ENCODE measurements at places on chromosomes 4 and X.

DNA sequence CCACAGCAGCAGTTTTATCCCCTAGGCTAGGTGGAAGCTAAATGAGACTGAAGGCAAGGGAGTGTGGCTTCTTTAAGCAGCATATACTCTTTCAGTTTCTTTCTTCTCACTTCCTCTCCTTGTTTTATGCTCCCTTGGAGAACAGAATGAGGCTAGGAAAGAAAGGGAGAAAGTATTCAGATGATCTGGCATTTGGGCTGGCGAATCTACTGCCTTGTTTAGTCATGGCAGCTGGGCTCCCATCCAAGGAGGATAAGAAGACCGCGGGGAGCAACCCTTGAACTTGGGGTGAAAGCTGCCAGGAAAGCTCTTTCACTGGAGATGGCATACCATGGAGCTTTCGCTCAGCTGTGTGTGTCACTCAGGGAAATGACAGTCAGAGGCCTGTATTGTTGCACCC lies 72.1 kb downstream of the ARHGEF38 start:
- no peak for DNase-seq

DNA sequence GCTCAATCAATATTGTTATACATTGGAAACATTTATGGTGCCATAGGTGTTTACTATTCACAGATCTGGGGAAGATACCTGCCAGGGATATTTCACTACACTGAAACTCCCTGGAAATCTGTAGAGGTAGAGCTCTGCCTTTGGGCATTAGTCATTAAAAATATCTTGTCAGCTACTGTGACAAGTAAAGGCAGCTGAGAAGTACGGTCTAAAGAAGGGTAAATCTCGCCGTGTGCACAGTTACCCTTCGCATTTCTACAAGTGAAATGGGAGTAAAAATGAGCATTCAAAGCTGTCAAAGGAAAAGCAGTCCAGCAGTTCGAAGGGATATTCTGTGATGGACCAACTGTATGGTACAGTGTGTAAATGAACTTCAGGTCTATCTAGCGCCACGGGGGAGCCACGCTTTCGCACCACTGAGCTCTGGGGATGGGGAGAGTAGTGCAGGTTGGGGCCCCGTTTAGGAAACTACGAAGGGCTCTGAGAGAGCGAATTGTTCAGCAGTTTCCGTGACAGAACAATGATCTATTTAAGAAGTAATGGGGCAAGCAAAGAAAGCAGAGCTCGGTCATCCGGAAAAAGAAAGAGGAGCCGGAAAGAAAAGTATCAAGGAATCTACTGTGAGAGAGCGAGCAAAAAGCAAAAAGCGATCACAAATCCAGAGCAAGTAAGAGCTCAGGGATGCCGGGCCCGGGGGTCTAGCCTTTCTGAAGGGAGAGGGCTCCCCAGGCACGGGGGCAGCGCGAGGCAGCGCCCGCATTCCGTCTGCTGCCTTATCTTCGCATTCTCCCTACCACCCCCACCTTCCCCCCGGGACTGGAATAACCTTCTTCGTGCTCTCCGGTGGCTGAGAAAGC lies 646 bp downstream of the TIGD4 start:
- peak; percentile 16 for DNase-seq

DNA sequence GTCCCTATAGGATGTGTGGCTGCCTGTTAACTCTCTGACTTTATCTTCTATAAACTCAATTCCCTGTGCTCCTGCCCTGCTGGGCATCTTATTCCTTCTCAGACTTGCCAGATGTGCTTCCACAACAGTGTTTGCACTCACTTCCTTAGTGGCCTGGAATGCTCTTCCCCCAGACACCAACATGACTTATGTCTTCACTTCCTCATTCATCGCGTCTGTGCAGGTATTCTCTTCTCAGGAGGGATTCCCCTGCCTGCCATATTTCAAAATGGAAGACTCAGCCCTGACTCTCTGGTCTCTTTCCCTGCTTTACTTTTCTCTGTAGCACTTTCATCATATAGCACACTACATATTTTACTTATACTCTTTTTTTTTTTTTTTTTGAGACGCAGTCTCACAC lies 344.0 kb downstream of the CENPC start:
- no peak for DNase-seq

- no peak for DNase-seq
Measured at GRCh38 chr4:47471591-47471990, 8.1 kb upstream of the COMMD8 start.

DNA sequence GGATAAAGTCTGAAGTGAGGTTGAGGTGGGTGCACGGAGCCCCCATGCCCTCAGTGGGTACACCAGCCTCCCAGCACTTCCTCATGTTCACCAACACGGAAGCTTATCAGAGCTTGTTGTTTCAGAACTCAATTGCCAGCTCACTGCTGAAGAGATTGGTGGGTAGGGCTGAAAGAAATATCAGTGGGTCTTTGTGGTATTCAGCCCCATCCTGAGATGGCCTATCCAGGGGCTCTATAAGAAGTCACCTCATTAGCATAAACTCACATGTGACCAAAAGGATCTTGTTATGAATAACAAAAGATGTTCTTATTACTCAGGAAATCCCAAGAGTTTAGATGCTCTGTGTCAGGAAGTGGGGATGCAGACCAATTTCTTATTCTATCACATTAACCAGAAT lies 177.3 kb downstream of the ARHGAP10 start:
- no peak for DNase-seq

- DNase-seq: no peak
Measured at GRCh38 chr4:150816491-150816890, 198.6 kb downstream of the LRBA start.

DNA sequence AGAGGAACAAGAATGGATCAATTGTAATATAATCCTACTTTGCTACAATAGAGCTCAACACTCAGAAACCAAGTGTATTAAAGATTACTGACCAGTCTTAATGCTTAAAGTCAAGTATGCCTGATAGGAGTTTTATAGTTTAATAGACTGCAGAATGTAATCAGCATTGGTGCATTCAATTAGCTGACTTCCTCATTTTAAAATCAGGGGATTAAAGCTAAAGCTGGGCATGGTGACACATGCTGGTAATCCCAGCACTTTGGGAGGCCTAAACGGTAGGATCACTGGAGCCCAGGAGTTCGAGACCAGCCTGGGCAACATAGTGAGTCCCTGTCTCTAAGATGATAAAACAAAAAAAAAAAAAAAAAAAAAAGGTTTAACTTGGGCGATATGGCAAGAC lies 10.8 kb downstream of the HNRNPDL start:
- DNase-seq: no peak

GRCh38 chrX:332496-332860 lies 13.9 kb upstream of the GTPBP6 start:
- no peak for DNase-seq

DNA sequence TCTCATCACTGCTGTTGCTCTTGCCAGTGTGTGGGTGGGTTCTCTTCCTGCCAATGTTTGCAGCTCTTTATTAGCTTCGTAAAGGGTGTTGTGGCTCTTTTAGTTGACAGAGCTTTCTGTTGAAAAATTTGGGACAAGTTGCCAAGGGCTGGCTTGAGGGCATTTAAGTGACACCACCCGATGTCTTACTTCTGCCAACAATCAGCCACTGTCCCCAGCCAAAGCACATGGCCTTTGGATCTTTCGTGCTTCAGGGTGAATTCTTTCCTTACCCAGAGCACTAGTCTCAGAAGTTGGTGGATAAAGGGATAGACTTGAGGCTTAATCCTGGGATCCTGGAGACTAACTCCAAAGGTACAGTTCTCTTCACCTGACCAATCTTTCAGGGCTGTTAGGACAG lies 113.6 kb downstream of the SOX3 start:
- DNase-seq: no peak

DNA sequence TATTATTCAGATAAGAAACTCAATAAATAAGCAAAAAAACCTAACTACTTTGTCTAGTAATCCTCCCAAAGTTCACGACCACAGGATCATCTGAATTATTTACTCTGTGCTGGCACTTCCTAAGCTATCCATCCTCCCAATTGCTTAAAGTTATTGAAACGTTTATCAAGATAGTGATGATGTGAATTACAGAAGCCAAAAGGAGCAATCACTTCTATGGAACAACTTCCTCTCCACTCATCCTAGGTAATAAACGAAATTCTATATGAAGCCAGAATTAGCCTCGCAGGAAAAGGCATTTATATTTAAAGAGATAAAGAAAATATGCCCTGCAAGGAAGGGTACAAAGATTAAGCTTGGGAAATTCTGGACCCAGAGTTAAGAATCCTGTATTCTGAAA lies 475.4 kb downstream of the NLGN4X start:
- no peak for DNase-seq

DNA sequence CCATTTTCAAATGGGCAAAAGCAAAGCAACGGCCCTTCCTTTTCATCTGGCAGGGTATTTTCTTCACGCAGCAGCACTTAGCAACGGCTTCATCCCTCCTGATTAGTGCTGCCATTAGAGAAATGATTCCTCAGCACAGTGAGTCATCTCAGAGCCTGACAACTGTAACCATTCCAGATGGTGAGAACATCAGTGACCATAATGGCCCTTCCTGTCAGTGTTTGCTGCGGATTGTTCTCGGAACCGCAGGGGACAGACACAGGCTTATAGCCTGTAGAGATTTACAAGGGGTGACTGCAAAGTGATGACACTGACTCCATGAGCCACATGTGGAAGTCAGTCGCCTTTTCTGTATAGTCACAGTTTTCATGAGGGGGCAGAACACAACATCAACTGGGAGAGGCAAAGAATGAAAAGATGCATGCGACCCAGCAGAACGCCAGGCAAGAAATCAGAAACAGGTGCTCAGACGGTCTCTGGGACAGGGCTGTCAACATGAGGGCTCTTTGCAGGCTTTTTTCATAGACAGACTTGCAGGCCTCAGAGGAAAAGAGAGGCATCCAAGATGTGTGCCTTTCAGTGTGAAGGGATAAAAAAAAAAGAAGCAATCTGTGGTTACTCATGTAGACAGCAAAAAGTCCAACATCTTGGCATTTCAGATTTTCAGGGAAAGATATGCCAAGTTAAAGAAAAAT lies 69.9 kb upstream of the FBXW7 start:
- DNase-seq: no peak

DNA sequence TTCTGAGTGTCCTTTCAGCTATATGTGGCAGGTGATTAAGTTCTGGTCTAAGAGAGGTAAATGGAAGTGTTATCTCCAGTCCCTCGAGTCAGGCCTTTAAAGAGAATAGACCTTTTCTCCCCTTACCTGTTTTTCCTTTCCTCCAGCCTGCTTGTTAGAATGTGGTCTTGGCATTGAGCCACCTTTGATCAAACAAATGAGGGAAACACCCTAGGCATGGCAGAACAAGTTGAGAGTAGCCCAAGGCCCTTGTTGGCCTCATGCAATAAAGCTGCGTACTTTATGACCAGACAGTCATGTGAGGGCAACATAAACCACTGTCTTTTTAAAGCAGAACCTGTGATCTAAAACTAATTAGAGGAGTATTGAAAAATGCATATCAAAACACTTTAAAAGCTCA lies 13.2 kb upstream of the IL13RA2 start:
- DNase-seq: no peak

- peak; percentile 89 for DNase-seq
Measured at GRCh38 chr4:2745981-2746806, 9.9 kb downstream of the TNIP2 start.

DNA sequence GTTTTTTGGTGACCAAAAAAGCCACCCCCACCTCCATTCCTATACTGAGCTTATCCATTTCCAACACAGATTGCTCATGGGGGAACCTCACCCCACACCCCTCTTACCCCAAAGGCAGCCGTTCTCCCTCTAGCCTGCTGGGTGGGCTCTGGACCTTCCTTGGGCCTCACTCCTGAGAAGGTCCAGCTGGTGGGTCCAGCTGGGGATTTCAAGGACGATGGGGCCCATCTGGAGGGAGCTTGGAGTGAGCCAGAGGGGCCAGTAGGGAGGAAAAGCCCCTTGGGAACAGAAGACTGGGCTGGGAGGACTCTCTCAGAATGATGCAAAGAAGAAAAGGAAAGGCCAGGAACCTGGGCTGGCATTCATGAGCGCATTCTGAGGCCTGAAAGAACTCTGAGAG lies 42.0 kb upstream of the PJA1 start:
- DNase-seq: no peak

- no peak for DNase-seq
Measured at GRCh38 chr4:147674073-147674472, 9.9 kb downstream of the PRMT9 start.

DNA sequence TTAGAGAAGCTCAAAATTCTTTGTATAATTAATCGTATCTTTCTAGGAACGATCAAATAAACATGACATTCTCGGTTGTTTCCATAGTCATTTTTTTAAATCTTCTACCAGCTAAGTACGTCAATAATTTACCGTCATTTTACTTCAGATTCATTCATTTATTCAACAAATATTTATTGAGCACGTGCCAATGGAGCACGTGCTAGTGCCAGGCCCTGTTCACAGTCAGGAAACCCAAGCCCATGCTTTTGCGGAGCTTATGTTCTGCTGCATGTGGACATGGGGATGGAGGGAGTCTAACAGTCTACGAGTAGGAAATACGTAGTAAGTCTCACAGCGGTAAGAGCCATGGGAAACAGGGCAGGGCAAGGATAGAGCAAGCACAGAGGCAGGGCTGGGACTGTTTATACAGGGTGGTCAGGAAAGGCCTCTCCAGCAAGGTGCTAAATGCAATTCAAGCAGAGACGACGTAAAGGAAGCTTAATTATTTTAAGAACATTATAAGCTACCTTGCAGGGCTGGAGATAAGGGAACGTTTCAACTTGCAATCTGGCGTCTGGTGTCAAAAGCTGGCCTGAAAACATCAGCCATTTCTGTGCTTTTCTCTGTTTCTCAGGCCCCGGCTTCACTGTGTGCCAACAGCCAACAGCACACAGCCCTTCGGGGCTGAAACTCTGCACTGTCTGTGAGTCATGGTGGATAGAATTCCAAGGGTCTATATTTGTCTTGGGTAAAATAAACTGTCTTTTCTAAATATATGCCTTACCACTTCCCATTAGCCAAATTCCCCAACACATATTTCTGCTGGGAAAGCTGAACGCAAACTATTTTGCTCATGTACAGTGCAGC lies 517.1 kb upstream of the ZFP42 start:
- DNase-seq: no peak

DNA sequence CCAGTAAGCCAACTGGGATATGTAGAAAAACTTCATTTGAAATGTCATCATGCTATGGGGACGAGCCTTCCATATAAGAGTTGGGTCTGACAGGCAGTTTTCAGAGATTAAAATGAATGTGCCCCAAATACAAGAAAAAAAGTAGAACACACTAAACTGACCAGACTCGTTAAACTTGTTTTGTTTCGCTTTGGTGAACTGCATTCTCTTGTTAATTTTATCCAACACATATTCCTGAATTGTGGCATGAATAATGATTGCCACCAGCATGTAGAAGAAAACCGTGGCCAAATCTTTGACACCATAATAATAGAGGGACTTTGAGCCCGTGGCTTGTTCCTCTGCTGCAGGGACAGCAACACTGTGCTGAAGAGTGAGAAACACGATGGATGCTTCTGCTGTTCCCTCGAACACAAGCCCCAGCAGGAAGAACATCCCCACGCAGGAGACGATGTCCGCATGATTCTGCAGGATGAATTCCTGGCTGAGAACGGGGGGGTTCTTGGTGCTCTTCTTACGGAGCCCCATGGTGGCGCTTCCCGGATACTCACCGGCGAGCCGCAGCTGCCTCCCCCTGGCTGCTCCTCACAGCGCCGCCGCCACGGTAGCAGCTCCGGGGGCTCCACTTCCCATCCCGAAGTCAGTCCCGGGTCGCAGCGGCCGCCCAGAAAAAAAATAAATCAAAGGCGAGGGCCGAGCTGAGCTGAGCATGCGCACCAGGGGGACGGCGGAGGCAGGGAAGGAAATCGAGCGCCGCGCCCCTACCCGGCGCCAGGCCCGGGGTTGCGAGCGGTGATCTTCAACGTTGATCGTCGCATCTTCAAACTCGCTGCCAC lies at the start of gene TRAM1L1:
Gene TRAM1L1, minus strand, starts transcription at position 711 of the 836 bp plus-strand sequence. Its CDS starts 183 bp downstream, at position 528.
- DNase-seq: no peak
